EH (cell line): ENCODE measurements at places on chromosomes 6 and 20.

DNA sequence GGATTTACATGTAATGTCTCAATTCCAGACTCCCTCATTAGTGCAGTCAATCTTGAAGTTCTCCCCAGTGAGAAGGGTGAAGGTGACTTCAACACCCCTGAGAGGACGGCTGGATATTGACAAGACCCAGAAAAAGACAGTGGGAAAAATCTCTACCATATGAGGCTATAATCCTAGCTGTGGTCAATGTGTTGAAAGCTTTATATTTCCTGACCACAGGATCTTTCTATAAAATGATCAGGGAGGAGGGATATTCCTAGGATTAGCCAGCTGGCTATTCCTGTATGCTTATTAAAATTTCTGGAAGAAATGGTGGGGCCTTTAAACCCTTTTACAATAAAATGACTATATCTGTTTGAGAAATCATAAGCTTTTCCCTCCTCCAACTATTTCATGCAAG lies 43.0 kb downstream of the TFAP2B start:
- no peak for DNase-seq

- no peak for DNase-seq
Measured at GRCh38 chr6:143333749-143334520, 116.6 kb downstream of the ADAT2 start.

- no peak for DNase-seq
Measured at GRCh38 chr6:107152638-107153430, 37.5 kb upstream of the BEND3 start.

DNA sequence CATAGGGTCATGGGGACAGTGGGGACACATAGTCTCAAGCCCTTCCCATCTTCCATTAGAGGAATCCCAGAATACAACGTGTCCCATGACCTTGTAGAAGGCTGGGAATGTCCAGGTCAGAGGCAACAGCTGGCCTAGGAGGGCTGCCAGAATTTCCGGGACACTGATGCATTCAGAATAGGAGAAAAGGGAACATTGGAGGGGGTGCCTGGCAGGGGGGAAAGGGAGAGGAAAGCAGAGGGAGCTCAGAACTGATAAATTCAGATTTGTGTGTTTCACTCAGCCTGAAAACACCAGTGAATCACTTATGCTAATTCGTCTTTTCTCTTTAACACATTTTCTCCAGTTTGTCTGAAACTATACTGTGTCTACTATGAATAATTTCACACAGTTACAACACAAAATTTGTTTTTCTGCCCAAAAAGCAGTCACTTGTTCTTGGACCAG lies 35.5 kb upstream of the BMP2 start:
- DNase-seq: no peak

- peak; percentile 77 for DNase-seq
Measured at GRCh38 chr6:11144393-11144851, 32.9 kb upstream of the ERVFRD-1 start.

DNA sequence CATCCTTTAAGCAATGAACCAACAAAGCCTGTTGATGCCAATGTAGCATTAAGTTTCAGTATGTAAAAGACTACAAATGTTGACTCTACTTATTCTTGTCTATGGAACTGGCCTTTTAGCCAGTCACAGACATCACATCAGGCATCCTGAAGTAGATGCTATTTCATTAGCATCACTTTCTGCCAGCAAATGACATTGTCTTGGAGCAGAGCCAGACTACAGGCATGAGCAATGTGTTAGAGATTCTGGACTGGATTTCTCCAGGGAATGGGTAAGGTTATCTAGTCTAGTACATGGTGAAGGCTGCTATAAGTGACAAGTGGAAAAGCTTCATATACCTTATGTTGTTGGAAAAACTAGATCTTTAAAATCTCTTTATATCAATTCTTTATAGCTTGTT lies 142.9 kb downstream of the ADGRB3 start:
- peak; percentile 1 for DNase-seq

GRCh38 chr6:139639507-139639906 lies 265.1 kb upstream of the CITED2 start:
- no peak for DNase-seq

DNA sequence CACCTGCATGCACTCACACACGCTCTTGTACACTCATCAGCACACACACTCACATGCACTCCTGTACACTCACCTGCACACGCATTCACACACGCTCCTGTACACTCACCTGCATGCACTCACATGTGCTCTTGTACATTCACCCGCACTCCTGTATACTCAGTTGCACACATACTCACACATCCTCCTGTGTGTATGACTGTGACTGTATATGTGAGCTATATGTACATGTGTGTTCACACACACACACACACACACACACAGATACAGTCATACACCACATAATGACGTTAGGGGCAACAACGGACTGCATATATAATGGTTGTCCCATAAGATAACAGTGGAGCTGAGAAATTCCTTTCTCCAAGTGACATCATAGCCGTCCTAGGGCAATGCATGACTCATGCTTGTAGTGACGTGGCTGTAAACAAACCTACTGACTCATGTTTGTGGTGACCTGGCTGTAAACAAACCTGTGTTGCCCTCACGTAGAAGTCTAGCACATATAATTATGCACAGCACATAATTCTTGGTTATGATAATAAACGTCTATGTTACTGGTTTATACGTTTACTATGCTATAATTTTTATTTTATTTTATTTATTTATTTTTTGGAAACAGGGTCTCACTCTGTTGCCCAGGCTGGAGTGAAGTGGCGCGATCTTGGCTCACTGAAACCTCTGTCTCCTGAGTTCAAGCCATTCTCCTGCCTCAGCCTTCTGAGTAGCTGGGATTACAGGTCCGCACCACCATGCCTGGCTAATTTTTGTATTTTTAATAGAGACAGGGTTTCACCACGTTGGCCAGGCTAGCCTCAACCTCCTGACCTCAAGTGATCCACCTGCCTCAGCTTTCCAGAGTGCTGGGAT lies 22.8 kb upstream of the TAF4 start:
- peak; percentile 76 for DNase-seq

GRCh38 chr20:50538276-50538675 lies 28.1 kb downstream of the PTPN1 start:
- no peak for DNase-seq

- no peak for DNase-seq
Measured at GRCh38 chr6:97674802-97675201, 391.8 kb upstream of the MMS22L start.

GRCh38 chr6:25700761-25701160 lies 48.7 kb downstream of the SCGN start:
- DNase-seq: no peak

DNA sequence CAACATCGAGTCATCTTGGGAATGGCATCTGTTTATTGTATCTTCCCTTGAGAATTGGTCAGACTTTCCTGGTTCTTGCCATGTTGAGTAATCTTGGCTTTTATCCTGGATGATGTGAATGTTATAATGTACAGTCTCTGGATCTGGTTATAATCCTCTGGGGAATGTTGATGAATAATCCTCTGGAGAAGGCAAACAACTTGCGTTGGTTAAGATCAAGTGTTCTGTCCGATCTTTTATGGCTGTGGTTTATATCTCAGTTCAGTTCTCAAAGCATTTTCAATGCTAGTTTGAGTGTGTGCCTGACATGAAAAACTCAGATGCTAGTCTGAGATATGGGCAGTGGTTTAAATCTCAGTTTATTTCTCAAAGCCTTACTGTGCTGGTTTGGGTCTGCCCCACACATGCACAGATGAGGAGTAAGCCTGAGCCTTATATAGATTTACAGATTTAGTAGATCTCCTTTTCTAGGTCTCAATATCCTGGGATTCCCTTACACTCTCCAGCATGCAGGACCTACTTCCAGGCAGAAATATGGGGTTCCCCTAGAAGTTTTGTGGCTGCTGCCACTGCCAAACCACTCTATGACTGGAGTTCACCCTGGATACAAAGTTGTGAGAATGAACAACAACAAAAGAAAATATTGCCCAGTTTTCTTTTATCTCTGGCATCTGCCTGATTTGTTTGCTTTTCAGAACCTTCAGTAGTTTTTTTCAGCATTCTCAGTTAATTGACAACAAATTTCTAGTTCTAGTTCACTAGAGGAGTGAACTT lies 191.8 kb upstream of the MAN1A1 start:
- DNase-seq: peak; percentile 99

DNA sequence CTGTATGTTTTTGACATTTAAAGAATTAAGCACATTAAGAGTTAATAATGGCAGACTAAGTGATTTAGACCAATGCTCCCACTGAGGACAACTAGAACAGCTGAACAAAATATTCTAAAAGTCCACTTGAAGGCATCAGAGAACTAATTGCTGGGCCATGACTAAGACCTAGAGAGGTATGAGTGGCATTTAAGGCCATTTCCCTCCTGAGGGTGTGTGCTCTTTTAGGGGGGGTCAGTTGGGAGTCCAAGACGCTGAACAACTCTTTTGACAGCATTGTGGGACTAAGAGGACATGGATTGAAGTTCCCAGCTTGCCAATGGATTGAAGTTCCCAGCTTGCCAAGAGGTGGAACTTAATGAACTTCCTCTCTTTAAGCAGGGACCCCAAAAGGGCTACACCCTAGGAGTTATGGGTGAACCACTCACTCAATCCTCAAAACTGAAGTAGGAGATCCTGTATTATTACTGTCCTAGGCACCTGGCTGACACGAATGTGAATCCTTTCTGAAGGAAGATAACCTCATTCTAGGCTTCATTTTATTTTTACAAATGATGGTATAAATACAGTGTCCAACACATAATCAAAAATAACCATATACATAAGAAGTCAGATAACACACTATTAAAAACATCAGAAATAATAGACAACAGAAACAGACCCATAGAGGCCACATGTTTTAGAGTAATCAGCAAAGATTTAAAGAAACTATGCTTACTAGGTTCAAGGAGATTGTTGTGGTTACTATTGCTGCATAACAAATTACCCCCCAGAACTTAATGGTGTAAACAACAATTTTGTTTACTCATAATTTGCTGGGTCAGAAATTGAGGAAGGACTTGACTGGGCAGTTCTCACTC lies 175.1 kb downstream of the VEGFA start:
- peak; percentile 80 for DNase-seq

DNA sequence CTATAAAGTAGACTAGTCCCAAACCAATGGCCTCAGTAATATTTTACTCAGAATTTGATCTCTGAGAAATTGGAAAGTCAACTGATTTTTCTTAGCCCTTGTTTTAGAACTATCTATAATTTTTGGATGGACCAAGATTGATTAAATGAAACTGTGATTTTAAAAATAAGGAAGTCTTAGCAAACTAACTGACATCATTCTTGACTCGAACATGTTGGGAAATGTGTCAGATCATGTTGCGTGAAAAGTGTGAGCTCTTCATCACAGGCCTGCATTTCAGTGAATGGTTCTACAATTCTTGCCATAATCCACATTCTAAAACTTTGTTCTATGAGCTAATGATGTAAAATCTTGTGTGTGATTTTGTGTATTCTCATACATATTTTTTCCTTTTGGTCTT lies 11.0 kb downstream of the TNFAIP3 start:
- DNase-seq: no peak

DNA sequence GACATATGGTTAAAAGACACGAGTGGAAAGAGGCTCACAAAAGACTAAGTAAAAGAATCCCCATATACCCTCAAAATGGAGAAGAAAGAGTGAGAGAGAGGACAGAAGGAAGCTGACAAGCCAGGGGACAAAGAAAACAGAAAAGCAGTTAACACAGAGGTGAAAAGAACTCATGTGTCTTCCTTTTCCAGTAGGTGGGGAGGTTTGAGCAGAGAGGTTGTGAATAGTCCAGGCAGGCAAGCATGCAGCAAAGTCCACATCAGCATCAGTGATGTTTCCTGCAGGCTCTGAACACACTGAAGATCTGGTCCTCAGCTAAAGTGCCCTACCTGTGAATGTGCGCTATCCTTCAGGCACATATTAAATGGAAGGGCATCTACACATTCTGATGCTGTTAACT lies 196.5 kb upstream of the IRAK1BP1 start:
- no peak for DNase-seq

DNA sequence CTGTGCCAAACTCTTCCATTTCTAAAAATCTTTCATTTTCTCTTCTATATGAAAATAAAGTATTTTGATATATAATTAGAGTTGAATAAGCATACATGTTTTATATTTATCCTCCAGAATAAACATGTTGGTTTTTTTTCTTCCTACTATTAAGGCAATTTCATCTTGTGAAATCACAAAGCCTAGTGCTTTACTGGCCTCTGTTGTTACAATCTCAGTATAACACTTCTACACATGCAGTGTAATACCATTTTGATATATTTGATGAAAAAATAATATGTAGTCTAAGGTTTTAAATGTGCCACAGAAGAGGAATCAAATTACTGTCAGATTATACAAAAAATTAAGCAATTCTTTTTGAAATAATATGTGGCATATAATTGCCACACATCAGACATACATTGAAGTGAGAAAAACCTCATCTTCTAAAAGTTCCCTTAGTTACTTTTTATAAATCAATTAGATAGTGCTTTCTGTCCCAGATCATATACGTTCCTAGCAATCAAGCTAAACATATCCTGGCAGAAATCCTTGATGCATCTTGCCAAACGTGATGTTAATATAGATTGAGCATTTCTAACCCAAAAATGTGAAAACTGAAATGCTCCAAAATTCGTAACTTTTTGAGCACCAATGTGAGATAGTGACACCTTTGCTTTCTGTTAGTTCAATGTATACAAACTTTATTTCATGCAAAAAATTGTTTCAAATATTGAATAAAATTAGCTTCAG lies 225.1 kb upstream of the MANEA start:
- DNase-seq: no peak

- DNase-seq: no peak
Measured at GRCh38 chr6:131251590-131252199, 116.4 kb downstream of the AKAP7 start.
